IMR-90 (cell line): ENCODE measurements at places on chromosomes 5 and 9. TPM values are rescaled to one million over a fixed set of nuclear protein-coding genes. Genes with fewer than 3 reads are reported as not detected.

The LMX1B gene
- total RNA-seq: not detected in 2 replicates

DNA sequence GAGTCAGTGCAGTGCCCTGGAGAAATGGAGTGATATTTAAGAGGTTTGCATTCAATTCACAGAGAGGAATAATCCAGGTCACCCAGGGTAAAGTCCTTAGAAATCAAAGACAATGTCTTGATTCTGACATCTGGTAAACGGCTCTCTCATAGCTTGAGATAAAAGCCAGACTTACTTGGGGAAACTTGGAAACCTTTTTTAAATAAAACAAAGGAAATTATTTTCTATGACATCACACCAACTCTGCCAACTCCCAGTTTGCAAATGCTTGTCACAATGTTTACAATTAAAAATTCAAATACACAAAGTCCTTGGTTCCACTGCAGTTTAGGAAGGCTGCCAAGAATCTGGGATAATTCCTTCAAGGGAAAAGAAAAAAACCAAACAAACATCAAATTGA lies 255.1 kb upstream of the NREP start:
- peaks cover 7% of the 10 kb centered on the region for H3K4me1 ChIP-seq
- peak; percentile 72 for DNase-seq
- H3K27ac ChIP-seq: no peak overlapping the region
- H3K27me3 ChIP-seq: no peaks in the 10 kb centered on the region

GRCh38 chr9:31697956-31698355 lies 686.5 kb upstream of the ACO1 start:
- no peak for DNase-seq
- no peaks in the 10 kb centered on the region for H3K27me3 ChIP-seq

- DNase-seq: peak; percentile 16
- H3K36me3 ChIP-seq: no peaks in the 10 kb centered on the region
- H3K27me3 ChIP-seq: peaks cover 29% of the 10 kb centered on the region
- H3K4me1 ChIP-seq: peaks cover 2% of the 10 kb centered on the region; the same call in 1 of the 2 replicates
Observed at GRCh38 chr5:168528521-168529373, at the start of gene FBLL1. FBLL1 (plus strand) TSS chr5:168529305; CDS start chr5:168529505, 200 bp downstream.

- peak; percentile 77 for DNase-seq
- no peaks in the 10 kb centered on the region for H3K36me3 ChIP-seq
- no peak overlapping the region for H3K4me3 ChIP-seq
- no peak overlapping the region for H3K27ac ChIP-seq
- no peaks in the 10 kb centered on the region for H3K27me3 ChIP-seq
Observed at GRCh38 chr9:115524453-115525059, 406.6 kb upstream of the TNC start.

DNA sequence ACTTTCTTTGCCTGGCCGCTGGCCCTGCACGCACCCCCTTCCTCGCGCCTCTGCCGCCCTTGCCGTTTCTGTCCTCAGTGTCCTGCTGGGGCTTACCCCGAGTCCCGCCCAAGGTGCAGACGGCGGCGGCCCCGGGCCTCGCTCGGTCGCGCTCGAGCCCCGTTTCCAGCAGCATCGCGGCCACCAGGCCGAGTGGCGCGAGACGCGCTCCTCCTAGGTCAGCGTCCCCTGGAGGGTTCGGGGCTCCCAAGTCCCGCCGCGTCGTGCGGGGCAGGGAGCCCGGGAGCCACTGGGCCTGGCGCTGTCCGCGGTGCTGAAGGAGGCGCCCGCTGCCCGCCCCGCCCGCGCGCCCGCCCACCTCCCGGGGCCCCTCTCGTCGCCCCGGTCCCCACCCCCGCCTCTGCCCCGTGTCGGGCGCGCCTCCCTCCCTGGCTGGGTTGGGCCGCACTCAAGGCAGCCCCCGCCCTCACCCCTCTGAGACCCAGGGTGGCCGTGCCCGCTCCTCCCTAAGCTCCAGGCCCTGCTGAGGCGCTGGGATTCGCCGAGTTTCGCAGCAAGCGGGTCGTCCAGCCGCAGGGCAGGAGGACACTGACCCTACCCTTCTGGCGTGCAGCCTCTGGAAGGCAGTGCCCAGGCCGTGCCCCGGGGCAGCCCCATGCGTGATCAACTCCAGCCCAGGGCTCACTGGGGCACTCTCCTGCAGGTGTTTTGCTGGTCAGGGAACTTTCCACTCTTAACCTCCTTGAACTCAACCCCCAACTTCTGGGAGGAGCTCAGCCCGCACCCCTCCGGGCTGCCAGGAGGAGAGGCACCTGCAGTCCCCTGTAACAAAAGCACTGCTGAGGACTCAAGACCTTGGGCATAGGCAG lies at the start of gene LHX3:
LHX3 (minus strand) TSS at position 291 of the 869 bp plus-strand sequence; CDS start at position 175, 116 bp downstream.
- DNase-seq: no peak
- no peak within 1 kb of the TSS for H3K27ac ChIP-seq
- H3K4me3 ChIP-seq: no peak within 1 kb of the TSS
- no peaks in the 10 kb centered on the region for H3K4me1 ChIP-seq
- peaks cover 1% of the 10 kb centered on the region; the same call in 1 of the 2 replicates for H3K36me3 ChIP-seq

DNA sequence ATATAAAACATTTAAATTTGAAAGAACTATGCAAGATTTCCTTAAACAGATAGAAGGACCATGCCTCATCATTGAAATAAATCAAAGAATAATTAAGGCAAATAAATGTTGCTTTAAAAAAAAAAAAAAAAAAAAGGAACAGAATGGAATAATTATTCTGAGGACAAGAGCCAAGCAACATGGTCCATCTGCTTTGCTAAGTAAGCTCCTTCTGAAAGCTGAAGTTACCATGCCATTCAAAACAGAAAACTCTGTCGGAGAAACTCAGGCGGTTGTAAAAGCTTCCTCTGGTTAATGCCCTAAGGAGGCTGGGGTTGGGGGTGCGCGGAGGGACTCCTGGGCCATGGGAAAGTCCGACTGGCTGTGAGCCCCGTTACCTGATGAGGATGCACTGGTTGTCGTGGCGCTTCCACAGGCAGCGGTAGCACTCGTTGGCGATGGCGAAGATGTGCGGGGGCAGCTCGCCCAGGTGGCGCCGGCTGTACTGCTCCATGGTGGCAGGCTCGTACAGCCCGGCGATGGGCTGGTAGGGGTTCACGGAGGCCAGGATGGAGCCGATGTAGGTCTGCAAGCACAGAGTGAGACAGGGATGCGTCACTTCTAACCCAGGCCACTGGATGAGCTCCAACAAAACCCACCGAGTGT lies 141.7 kb downstream of the MYO10 start:
- no peak for DNase-seq
- peaks cover 21% of the 10 kb centered on the region for H3K36me3 ChIP-seq
- H3K4me3 ChIP-seq: no peak overlapping the region
- H3K27ac ChIP-seq: no peak overlapping the region
- H3K27me3 ChIP-seq: no peaks in the 10 kb centered on the region
